ENCODE measurements at places on chromosomes 7 and 10.

DNA sequence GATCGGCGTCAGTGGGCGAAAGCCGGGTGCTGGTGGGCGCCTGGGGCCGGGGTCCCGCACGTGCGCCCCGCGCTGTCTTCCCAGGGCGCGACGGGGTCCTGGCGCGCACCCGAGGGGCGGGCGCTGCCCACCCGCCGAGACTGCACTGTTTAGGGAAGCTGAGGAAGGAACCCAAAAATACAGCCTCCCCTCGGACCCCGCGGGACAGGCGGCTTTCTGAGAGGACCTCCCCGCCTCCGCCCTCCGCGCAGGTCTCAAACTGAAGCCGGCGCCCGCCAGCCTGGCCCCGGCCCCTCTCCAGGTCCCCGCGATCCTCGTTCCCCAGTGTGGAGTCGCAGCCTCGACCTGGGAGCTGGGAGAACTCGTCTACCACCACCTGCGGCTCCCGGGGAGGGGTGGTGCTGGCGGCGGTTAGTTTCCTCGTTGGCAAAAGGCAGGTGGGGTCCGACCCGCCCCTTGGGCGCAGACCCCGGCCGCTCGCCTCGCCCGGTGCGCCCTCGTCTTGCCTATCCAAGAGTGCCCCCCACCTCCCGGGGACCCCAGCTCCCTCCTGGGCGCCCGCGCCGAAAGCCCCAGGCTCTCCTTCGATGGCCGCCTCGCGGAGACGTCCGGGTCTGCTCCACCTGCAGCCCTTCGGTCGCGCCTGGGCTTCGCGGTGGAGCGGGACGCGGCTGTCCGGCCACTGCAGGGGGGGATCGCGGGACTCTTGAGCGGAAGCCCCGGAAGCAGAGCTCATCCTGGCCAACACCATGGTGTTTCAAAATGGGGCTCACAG is 1.1 kb downstream of the EGFR start:
- no peak for DNase-seq

- DNase-seq: no peak
Observed at GRCh38 chr7:124557587-124557986, 208.0 kb downstream of the GPR37 start.

GRCh38 chr7:117731455-117731854 is 141.8 kb downstream of the CTTNBP2 start:
- DNase-seq: no peak

DNA sequence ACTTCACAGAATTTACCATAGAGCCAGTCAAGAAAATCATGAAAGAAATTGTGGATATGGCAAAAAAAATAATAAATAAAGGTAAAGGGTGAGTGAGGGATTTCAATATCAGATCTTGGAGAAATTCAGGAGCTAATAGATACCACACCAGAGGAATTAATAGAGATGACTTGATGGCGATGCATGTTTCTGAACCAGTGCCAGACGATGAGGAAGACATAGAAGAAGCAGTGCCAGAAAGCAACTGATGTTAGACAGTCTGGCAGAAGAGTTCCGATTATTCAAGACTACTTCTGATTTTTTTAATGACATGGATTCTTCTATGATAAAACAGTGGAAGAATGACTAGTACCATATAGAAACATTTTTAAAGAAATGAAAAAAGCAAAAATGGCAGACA is 314.7 kb downstream of the BICC1 start:
- no peak for DNase-seq

GRCh38 chr7:54292171-54292925 is 249.8 kb upstream of the VSTM2A start:
- DNase-seq: no peak

DNA sequence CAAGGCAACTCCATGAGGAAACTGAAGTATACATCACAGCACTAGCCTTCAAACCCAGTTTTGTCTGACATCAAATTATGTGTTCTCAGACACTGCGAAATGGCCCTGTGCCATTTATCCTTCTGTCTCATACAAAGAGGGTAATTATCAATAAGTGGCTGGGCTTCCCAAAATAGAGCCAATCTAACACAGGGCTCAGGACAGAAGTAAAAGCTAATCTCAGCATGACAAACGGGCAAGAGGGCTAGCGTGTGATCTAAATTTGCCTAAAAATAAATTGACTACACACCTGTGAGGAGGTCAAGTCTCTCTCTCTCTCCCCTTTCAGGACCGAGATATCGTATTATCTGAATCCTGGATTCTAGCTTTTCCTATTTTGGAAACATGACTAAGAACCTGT is 67.2 kb downstream of the DGKB start:
- DNase-seq: peak; percentile 93

DNA sequence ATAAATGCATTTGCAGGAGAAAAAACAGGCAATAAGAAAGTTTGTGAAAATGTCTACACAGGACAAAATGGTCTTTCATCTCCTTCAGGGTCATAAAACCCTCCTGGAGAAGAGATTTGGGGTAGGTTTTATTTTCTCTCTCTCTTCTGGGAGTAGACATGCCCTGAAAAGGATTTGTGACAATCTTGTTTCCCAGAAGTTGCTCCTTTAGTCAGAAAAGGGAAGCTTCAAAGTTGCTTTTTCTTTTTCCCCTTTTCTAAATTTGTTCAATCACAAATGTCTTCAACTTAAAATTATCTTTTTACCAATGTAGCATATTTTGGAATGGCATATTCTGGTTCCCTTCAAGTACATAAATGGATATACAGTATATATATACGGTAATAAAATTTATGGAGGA is 9.4 kb upstream of the ANKRD22 start:
- DNase-seq: no peak
